ENCODE measurements at places on chromosomes 5 and 9.

DNA sequence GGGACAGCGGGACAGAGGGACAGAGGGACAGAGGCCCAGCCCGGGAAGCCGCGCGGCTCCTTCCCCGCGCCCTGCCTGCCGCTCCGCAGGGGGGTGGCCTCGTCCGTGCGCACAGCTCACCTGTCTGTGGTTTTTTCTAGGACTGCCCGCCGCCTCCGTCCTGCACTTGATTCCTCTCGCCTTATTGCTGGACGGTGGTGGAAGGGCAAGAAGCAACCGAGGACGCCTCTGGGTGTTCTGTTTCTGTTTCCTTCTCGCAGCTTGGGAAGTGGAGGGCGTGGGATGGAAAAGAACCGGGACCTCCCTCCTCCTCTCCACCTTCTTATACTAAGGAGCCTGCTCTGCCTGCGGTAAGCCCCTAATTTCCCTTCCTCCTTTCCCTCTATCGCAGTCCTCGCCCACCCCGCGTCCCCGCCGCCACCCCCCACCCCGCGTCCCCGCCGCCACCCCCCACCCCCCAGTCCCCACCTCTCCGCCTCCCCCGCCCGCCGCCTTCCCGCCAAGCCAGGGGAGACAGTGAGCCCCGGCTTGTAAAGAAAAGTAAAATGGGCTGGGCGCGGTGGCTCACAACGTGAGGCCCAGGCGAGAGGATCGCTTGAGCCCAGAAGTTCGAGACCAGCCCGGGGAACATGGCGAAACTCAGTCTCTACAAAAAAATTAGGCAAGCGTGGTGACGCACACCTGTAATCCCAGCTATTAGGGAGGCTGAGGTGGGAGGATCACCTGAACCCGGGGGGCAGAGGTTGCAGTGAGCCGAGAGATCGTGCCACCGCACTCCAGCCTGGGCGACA, 9.6 kb upstream of the FLT4 start:
- DNase-seq: no peak

DNA sequence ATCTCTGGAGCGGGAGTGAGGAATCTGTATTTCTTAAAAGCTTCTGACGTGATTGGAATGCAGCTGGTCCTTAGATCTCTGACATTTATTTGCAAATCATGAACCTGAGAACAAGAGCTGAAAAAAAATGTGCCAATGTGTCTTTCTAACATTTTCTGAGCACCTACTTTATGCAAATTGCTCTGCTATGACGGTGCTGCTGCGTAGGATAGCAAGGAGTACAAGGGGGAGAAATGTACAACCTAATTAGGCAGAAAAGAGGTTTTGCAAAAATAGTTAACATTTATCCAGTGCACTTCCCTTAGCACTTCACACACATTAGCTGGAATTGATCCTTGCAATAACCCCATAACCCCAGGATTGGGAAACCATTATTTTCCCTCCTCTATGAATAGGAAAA, 357.5 kb downstream of the TLE4 start:
- no peak for DNase-seq

GRCh38 chr5:33973271-33973670, 11.2 kb downstream of the SLC45A2 start:
- no peak for DNase-seq

DNA sequence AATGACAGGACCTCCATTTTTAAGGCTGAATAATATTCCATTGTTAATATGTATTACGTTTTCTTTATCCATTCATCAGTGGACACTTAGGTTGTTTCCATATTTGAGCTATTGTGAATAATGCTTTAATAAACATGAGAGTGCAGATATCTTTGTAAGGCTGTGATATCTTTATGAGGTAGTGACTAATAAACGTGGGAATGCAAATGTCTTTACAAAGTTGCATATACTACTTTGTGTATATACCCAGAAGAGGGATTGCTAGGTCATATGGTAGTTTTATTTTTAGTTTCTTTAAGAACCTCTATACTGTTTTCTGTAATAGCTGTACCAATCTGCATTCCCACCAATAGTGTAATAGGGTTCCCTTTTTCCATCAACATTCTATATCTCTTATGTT, 148.7 kb downstream of the FOCAD start:
- DNase-seq: no peak

DNA sequence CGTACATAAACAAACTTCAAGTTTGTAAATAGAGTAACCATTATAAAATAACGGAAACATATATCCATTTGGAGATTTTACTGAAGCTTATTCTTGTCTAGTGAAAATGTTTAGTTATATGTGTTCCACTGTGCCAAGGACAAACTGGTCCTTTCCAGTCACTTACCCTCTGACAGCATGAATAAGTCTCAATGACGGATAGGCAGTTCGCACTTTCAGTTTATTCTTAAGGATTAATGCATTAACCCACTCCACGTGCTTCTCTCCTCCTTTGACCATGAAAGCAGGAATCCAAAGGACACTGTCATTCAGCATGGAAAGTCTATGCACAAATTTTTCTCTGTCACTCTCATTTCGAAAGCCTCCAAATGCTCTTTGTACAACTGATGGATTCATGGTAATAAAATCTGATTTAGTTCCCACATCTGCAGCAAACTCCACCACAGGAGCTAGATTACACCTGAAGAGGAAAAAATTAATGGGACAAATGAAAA, 47.1 kb downstream of the ST8SIA4 start:
- DNase-seq: no peak

DNA sequence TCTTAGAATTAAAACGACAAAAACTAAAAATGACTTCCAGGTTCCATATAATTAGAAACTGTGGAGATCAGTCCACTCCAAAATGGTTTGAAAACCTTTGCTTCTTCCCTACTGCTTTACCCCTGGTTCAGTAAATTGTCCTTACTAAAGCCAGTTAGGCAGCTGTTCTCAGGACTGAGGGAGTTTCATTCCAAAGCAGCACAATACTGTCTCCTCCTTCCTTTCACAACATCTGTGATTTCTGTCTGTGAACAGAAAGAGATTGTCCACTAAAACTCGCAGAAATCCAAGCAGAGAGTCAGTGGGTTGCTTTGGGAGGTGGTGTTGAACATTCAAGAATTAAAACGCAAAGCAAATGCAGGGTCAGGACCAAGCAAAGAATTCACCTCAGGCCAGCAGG, 740.8 kb upstream of the ZNF608 start:
- no peak for DNase-seq

DNA sequence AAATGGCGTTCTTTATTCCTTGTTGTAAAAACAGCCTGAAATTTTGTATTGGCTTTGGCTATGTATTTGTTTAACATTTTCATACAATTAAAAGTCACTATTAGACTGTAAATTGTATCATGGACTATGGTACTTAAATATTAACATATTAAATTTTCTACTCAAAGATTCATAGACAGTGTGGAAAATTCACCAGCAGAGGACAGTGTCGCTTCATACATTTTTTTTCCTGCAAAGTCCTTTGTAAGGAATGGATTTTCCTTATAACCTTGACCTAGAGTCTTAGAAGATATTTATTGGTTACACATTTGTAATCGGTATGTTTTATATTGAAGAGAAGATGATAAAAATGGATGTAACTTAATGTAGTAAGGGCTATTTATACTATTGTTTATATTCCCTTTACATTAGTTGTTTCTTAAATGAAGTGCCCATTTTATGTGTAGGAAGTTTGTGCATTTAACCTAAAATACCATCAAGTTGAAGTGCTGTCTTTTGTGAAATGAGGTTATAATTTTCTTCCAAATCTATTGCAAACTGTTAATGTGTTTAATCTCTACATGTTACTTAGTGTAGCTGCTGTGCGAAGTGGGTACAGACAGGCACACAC, 150.1 kb downstream of the KDM4C start:
- DNase-seq: no peak

DNA sequence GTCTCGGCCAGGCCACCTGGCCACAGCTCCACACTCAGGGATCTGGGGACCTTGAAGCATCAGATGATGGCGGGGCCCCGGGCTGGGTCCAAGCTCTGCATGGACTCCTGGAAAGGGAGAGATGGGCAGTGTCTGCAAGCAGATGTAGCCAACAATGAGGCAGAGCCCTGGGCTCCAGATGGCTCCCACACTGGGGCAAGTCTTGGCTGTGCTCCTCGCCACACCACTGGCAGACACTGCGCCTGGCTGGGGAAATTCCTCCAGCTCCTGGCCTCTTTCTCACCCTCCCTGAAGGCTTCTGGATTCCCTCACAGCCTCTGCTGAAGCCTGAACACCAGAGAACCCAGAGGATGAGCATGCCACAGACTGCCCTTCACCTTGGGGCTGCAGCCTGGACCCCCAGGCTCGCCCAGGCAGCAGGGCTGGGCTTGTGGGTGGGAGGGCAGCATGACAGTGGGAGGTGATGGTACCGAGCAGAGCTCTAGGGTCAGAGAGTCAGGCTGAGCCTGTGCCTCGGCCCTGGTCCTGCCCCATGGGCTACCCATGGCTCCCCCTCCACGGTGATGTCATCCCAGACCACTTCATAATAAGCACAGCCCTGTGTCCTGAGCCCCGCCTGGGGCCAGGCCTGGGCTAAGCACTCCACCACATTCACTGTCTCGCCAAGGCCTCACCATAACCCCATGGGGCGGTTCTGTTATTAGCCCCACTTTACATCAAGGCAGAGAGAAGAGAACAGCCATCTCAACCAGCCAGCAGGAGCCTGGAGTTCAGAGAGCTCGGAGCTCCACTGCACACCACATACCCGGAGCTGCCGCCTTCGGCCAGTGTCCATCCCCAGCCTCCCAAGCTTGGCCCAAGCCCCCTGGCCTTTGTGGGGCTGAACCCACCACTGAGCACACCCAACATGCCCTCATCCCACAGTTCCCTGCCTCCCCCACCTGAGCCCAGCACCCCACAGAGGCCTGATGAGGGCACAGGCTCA, 62.2 kb upstream of the ADAMTS2 start:
- DNase-seq: no peak

GRCh38 chr5:5026409-5026785, 113.7 kb upstream of the ADAMTS16 start:
- no peak for DNase-seq

GRCh38 chr9:120507936-120508510, 71.9 kb downstream of the CDK5RAP2 start:
- no peak for DNase-seq

Measured in stimulated activated CD8-positive, alpha-beta memory T cell treated with anti-CD3 and anti-CD28 coated beads, Interleukin-4, amount 100 ng/mL, for 1 hour (primary cell).